ENCODE measurements at places on chromosomes 11 and 22.
A peak's percentile ranks its signal among the peaks of the same experiment; 100 is the strongest.

- no peak for DNase-seq
Observed at GRCh38 chr11:64131683-64132190, 34.2 kb downstream of the MACROD1 start.

GRCh38 chr22:48744283-48744641 is 1083.4 kb downstream of the BRD1 start:
- no peak for DNase-seq

GRCh38 chr22:17772958-17773605 is 1.2 kb downstream of the BID start:
- no peak for DNase-seq

DNA sequence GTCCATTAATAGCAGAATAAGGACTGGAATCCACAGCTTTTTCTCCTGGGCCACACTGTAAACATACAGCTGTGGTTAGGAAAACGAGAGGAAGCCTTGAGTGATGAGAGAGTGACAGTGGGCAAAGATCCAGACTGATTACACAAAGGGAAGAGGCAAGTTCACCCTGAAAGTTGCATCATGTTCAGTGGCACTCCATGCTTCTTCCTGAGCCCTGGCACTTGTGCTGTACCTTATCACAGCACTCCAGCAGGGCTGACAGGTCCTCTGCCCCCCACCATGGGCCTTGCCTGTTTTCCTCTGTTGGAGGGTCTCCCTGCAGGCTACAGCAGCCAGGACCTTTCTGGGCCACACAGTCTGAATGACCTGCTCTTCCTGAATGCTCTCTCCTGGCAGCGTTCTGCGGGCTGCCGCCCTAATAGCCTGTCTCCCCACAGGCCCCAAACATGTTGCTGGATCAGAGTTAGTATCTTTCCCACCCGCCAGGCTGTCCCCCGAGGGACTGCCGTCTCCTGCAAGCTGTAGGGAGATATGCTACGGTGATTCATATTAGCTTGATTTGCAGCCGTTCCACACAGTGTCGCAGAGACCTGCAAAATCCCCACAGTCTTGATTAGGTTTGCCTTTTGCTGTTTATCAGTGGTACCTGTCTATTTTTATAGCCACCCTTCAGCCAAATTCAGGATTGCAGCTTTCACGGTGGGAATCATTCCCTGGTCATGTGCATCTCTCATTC is 60.2 kb downstream of the NTM start:
- DNase-seq, result no peak

GRCh38 chr11:56700242-56700913 is 1.5 kb downstream of the OR9G1 start:
- no peak for DNase-seq

- no peak for DNase-seq
Observed at GRCh38 chr11:27084518-27084917, 43.9 kb downstream of the BBOX1 start.

DNA sequence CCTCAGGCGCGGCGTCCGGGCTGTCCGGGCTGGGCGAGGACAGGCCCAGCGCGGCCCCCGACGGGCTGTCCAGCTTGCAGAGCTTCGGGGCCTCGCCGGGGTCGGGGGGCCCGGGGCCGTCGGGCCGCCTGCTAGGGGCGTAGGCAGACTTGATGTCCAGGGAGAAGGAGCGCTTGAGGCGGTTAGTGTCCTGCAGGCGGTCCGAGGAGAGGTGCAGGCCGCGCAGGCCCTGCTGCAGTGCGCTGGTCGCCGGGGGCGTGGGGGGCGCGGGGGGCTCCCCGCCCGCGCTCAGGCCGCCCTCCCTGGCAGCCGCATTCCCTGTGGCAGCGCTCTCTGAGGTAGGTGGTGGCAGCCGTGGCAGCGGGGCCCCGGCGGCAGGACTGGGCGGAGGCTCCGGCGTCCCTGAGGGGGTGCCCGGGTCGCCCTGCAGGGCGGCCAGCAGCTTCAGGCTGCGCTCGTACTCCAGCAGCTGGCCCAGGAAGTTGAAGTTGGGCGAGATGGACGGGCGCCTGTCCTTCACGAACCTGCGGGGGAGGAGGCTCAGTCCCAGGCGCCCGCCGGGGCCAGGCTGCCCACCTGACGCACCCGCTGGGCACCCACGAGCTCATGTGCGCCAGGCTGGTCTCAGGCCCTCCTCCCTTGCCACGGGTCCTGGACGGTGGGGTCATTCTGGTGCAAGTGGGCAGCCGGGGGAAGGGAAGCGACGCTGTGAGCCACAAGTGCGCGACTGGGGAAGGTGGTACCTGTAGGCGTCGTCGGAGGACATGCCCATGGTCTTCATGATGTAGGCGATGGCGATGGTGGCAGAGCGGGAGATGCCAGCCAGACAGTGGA is 14.8 kb downstream of the DUSP8 start:
- no peak for DNase-seq

GRCh38 chr11:126834149-126834548 is 166.4 kb downstream of the KIRREL3 start:
- peak; percentile 94 for DNase-seq

DNA sequence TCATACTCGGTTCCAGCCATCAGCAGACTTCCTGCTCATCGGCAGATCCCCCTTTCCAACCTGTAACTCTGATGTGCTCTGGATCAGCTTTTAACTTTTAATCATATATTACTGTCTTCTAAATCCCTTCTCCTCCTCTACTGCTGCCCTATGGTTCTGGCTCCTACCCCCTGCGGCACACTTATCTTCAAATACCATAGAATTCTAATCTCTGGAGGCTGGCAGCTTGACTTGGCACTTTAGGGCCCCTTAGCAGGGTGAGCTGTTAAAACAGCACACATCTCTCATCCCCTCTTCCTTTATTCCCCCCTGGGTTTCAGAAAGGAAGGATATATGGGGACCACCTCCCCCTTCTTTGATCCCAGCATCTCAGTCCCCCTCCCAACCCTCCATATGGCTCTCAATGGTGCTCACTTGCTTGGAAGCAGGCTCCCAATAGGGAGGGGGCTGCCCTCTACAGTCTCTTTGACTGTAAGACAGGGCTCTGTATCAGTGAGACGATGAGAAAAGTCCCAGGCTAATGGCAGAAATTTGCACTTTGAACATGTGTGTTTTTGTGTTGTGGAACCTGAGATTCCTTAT is 4.4 kb upstream of the CNTF start:
- DNase-seq, result no peak

- DNase-seq, result no peak
Observed at GRCh38 chr22:30187529-30188407, 58.8 kb downstream of the LIF start.

DNA sequence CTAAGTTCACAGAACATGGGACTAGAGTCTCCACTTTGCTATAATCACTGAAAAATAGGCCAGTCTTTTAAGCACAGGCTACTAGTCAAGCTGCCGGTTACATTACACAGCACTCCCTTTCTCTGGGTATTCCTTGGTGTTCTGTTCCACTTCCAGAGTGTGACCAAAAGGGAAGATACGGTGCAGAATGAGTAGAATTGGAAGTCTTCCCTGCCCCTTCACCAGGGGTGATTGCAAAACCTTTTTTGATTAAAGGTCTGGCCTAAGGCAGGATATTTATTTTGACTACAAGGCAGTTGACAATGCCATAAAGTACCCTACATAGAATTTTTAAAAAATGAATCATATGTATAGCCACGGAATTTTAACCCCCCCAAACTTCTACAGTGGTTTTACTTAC is 59.6 kb upstream of the ADORA2A start:
- peak; percentile 41 for DNase-seq

DNA sequence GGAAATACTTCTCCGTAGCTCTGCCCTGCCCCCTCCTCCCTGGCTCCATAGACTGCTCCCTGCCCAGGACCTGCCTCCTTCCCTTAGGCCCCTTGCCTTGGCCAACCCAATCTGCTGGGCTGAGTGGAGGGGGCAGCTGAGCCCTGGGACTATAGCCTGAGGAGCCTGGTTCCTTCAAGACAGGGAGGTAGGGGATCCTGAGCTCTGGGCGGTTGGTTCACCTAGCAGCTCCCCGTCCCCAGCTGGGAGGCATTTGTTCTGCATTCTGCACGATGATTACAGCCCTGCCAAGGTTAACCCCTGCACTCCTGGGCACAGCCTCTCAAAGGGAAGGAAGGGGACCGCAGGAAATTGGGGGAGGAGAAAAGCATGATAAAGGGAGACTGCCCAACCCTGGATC is 3.6 kb upstream of the CDC42EP1 start:
- DNase-seq, result no peak

DNA sequence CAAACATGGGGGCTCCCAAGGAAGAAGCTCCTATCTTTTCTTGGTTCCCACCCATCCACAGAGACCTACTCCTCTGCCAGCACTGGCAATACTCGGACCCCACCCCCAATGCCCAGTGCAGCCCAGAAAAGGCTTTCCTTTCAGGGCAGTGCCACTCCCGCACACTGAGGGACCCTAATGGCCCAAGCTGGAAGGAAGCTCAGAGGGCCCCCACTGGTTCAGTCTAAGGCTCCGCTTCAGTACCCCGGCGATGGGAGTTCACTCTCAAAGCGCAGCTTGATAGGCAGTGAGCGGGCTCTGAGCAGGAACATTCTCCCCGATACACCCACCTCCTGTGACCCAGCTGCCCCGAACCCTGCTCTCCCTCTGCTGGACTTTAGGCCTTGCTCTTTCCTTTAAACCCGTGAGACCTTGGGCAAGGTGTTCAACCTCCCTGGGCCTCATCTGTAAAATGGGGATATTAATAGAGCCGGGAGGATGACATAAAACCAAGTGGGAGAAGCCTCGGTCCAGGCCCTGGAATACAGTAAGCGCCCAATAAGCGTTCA is 48.4 kb downstream of the CHRDL2 start:
- no peak for DNase-seq

DNA sequence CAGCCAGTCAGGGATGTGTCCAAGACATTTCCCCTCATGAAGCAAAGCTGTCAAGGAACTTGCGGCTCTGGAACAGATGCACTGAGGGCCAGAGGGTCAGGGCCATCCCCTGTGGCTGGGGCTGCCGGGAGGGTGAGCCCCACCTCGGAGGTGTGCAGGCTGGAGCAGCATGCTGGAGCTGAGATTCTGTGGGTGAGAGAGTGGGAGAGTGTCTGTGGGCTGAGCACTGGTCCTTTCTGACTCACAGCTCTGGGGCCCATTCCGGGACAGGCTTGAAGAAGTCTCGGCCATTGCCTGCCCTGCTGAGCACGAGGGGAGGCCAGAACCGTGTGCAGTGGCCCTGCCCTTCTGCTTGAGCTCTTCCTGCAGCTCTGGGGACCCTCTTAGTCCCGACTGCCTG is 2.1 kb downstream of the OMP start:
- no peak for DNase-seq

- no peak for DNase-seq
Observed at GRCh38 chr22:44410451-44410991, 87.5 kb downstream of the RTL6 start.

- DNase-seq, result peak; percentile 96
Observed at GRCh38 chr22:39520226-39521105, at the start of gene ATF4. ATF4 (plus strand) TSS chr22:39520562; CDS start chr22:39521446, 884 bp downstream.

DNA sequence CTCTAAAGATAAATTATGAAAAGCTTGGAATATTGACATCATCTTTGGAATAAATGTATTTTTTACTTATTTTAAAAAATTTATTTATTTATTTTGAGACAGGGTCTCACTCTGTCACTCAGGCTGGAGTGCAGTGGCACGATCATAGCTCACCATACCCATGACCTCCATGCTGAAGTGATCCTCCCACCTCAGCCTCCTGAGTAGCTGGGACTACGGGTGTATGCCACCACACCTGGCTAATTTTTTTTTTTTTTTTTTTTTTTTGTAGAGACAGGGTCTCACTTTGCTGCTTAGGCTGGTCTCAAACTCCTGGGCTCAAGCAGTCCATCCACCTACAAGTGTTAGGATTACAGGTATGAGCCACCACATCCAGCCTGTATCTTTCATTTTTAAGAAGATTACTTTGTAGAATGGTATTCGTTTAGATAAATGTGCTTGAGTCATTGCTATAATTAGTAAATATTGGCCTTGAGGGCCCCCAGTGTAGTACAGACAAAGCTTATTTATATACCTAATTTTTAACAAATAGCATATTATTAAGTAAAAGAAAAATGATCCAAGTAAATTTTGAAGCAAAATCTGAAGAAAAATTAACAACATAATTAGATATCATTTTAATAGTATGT is 8.5 kb downstream of the SWAP70 start:
- DNase-seq, result no peak

DNA sequence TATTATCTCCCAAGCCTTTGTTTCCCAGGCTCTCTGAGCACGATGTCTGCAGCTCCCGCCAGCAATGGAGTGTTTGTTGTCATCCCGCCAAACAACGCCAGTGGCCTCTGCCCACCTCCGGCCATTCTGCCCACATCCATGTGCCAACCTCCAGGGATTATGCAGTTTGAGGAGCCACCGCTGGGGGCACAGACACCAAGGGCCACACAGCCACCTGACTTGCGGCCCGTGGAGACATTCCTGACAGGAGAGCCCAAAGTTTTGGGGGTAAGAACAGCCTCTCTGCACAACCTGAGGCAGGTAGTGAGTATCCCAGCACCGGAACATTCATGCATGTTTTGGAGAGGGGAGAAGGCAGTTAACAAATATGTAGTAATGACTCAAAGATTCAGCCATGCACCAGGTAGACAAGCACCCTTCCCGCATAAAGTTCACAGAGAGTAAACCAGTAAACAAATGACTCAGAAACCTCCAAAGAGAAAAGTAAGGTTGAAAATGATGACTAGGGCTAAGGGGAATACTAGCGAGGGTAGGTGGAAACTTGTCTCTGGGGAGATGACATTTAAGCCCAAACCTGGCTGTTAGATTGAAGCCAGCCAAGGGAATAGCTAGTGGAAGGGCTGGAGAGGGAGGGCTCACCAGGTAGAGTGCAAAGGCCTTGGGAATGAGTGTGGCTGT is 7.2 kb downstream of the MS4A15 start:
- DNase-seq, result no peak

DNA sequence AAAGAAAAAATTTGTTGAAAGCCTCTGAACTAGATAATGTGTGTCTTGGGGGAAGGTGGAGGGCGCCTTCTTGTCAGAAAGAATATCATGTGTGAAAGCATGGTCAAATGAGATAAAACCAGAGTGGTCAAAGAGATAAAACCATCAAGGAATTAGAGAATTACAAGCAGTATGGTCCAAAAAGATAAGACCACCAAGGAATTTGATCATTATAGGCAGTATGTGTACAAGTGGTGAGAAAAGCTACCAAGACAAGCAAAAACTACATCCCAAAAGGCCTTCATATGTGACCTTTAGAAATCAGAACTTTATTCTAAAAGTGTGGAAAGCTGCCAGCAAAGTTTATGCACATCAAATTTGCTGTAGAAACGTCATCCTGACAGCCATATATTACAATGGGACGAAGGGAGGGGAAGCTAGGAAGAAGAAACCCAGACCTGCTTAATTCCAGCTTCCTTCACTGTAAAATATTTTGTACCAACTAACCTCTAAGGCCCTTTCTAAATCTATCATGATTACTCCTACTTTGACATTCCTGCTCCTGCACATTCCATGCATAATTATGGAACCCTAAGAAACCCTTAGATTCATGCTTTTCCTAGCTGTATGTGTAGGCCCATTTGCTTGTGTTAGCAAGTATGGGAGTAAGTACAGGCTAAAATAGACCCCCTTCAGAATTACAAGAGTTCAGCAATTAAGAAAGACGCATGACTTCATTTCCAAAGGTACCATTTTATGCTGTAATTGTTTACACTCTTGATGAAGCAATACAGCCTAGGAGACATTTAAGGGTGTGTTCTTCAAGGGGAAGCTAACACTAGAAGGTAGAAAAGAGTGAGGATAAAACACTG is 51.6 kb downstream of the LGR4 start:
- no peak for DNase-seq

Data from GM04503 (cell line).